ENCODE measurements at places on chromosomes 11 and 22.

DNA sequence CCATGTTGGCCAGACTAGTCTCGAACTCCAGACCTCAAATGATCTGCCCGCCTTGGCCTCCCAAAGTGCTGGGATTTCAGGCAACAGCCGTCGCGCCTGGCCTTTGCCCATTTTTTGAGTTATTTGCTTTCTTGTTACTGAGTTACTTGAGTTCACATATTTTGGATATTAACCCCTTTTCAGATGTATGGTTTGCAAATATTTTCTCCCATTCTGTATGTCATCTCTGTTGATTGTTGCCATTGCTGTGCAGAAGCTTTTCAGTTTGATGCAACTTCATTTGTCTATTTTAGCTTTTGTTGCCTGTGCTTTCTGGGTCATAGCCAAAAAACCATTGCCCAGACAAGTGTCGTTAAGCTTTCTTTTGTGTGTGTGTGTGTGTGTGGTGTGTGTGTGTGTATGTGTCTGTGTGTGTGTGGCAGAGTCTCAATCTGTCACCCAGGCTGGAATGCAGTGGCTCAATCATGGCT, 6.8 kb downstream of the TSGA10IP start:
- DNase-seq, result no peak

DNA sequence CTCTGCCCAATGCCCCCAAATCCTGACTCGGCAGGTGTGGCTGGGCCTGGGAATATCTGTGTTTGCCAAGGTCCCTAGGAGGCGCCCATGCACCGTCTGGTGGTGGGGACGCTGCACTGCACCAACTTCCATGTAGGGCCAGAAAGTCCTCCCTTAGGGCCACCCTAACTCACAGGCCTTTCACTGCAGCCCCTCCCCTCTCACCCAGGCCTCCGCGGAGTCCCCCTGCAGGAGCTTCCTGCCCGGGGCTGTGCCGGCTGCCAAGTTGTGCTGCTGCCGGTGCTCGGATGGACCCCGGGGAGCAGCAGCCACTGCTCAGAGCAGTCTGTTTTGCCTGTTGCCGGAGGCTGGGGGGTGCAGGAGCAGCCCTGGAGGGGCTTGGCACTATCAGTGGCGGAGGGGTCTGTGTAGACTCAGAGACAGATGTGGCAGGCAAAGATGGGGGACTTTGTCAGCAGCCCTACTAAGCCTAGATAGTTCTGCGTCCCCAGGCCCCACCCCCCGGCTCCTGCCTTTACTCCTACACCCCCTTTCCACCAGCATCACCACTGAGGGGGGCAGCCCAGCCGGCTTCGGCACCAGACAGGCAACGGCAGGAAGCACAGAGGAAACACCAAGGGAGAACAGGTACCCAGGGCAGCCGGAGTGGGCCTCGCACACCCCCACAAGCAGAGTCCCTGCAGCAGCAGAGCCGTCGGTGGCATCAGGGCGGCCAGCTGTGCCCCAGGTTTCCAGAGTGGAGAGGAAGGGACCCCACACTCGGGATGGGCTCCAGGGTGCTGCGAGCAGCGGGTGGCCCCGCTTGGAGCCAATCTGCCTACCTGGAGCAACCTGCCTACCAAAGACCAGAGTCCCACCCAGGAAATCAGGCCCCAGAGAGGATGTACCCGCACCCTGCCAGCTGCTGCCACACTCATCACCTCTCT, 124.3 kb downstream of the TRIM29 start:
- DNase-seq, result no peak

- no peak for DNase-seq
Measured at GRCh38 chr11:121494355-121495099, 41.8 kb upstream of the SORL1-AS1 start.

DNA sequence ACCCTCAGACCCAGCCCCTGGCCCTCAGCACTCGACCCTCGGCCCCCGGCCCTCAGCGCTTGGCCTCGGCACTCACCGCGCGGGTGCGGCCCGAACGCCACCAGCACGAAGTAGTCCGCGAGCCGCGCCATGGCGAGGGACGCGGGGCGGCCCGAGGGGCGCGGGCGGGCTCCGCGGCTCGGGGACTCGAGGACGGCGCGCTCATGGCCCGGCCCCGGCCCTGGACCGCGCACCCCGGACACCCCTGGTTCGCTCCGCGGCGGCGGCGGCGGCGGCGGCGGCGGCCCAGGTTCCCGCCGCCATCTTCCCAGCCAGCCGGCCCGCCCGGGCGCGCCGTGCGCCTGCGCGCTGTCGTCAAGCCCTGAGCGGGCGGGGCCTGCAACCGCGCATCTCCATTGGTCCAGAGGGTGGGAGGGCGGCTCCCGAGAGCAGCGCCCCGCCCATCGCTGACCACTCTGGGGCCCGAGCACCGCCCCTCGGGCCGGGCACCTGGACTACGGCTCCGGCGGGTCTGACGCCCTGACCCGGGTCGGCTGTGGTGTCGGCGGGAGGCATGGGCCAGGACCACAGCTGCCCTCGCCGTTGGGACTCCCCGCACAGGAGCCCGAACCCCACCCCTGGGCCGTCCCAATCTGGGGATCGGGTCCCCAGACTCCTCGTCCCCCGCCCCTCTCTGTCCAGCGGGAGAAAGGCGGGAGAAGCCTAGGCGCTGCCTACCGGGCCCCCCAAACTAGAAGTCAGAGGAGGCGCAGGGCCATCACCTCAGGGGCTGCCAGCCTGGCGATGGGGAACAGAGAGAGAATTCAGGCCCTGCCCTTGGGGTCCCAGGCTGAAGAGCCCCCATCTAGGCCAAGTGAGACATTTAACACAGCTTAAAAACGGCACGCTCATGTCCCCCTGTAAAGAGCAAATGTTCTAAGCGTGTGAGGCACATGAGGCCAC, at the start of gene SBF1:
TSS of gene SBF1 (minus strand) at position 326 of the 942 bp plus-strand sequence. CDS start at position 131, 195 bp downstream.
- peak; percentile 82 for DNase-seq

- DNase-seq, result no peak
Measured at GRCh38 chr11:134452838-134453155, 40.8 kb upstream of the B3GAT1 start.

DNA sequence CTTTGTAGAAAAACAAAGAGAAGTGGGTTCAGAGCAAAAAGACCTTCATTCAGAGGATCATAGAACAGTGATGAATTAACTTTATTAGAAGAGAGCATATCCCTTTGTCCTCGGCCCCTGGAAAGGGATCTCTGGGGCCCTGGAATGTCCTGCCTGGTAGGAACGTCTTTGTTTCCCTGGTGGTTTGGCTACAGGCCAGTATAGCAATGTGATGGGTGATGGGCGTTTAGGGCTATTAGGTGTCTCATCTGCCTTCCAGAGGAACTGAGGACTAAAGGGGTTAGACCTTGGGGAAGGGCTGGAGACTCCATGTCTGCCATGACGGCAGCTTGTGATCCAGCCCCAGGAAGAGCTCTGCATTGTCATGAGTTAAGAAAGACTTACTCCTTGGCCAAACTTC, 9.1 kb downstream of the APOL4 start:
- no peak for DNase-seq

DNA sequence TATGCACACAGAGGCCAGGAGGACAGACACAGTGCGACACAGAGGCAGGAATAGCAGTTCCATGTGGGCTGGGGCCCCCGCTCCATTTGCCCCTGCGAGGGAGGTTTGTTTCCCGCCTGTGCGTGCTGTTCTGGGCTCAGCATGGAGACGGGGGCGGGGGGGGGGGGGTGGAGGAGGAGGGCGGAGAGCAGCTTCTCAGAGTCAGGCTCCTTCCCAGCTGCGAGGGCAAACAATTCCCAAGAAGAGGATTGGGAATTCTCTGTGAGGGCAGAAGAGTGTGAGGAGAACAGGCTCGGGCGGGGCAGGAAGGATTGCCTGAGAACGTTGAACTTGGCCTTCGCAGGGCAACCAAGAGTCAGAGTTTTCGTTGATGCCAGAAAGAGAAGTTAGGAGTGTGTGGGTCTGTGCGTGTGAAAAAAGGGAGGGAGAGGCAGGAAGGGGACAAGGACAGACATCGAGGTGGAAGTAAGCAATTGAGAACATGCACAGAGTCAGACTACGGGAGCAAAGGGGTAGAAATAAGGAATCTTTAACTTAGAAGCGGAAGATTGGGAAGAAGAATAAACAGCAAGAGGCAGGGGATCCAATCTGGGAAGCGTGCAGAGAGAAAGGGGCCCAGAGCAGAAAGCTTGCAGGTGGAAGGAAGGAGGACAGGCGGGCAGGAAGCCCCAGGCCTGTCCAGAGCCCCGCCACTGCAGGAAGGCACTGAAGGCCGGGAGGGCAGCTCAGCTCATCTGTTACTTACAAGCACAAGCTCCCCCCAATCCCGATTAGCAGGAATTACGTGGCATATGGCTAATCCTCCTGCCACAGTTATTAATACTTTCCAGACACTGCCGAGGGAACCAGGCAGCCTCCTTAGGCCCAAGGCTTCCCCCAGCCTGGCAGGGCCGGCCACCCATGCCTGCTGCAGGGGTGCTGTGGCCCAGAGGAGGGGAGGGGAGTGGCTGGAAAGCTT, 15.6 kb upstream of the JAM3 start:
- DNase-seq, result no peak

DNA sequence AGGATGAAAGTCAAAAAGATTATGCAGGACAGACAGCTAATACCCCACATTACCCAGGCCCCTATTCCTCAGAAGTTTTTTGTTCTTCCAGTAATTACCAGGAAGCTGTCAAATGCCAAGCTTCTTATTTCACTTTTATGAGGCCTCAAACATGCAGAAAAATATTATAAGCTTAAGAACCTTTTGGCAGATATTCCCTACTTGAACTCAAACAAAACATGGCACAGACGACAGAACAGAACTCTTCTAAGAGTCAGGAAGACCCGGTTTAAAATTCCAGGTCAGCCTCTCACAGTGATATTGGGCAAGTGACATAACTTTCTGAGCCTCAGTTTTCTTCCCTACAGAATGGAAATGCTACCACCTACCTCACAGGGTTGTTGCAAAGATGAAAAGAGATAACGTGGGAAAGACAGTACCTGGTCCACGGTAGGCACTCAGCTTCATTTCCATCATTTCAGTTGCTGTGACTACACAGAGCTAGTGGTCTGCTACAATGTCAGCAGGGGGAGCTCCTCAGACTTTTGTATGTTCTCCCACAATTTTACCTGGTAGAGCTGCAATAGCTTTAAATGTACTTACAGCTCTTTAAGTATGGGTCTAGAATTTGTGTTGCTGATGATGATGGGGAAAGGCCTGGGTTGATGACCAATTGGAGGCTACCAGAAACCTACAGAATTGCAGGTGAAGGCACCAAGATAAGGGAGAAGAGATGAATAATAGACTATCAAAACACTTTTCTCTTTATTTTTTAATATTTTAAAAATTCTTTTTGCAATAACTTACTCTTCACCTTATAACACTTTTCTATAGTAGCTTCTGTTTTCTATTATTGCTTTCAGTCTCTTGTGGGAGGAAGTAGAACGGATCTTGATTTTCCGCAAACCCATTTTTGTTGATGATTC, 98.3 kb upstream of the CHRM4 start:
- peak; percentile 15 for DNase-seq

GRCh38 chr11:77106321-77106720, 3.7 kb downstream of the OMP start:
- no peak for DNase-seq

- no peak for DNase-seq
Measured at GRCh38 chr11:32259641-32260081, 168.8 kb downstream of the RCN1 start.

DNA sequence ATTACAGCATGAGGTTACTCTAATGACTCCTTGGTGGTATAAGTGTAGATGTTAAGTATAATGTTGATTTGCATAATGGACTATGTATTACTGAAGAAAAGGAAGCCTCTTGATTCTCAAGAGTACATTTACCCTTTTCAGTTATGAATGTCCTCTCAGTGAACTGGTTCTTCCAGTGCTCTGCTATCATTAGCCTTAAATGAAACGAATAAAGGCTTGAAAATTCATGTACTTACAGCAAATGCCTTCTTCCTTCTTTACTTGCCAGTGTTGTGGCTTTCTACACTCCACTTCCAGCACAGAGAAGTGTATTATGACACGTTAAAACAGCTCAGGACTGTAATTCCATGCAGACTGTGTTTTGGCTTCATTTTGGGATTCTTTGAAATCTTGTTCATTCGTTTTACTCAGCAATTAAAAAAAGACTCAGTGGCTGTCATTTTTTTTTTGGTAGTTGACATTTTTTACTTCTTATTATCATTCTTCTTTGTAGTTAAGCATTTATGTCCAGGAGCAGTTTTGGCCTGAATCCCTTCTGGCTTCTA, 96.9 kb downstream of the MTMR3 start:
- DNase-seq, result no peak

- no peak for DNase-seq
Measured at GRCh38 chr22:19721330-19722177, 1.8 kb upstream of the GP1BB start.

GRCh38 chr22:44103735-44104480, 76.8 kb upstream of the PARVG start:
- no peak for DNase-seq

DNA sequence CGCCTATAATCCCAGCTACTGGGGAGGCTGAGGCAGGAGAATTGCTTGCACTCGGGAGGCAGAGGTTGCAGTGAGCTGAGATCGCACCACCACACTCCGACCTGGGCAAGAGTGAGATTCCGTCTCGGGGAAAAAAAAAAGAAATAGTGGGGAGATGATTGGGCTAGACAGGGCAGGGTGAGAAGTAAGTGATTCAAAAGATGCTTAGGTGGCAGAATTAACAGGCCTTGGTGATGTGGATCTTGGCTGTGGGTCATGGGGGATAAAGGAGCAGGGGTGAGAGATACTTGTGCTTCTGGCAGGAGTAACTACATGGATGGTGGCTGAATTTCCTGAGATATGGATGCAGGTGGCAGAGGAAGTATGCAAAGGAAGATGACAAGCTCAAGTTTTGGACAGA, 13.1 kb upstream of the UCP3 start:
- no peak for DNase-seq

- no peak for DNase-seq
Measured at GRCh38 chr22:16965560-16965959, 42.5 kb downstream of the GAB4 start.

DNA sequence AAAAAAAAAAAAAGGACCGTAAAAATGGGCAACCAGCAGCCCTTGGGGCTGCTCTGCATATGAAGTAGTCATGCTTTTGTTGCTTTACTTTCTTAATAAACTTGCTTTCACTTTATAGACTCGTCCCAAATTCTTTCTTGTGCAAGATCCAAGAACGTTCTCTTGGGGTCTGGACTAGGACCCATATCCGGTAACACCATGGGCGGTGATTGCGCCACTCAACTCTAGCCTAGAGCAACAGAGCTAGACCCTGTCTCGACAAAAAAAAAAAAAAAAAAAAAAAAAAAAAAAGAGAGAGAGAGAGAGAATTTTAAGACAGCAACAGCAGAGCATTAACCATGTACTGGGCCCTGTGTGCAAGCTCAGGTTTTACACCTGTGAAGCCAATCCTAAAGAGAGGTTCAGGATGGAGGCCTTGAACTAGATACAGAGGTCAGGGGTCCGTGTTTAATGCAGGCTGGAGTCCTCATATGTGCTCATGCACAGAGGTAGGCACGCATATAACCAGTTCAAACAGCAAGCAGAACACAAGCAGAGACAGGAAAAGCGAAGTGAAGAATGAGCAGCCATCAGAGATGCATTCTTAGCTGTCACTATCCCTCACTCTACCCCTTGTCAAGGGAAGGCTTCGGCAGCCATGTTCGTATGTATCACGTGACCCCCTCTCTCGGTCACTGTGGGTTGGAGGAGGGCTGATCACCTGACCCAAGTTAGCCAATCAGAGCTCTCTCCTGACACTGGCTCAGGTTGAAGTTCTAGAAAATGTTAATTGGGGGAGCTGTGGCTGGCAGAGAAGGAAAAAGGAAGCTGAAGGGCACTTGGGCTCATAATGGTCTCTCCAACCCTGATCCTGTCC, 16.7 kb upstream of the SYT12 start:
- peak; percentile 51 for DNase-seq

Data from fibroblast of gingiva (primary cell).